ENCODE measurements at places on chromosomes 13 and 19.

- DNase-seq = no peak
These were observed 14.8 kb downstream of the TBC1D4 start for GRCh38 chr13:75467040-75467728.

DNA sequence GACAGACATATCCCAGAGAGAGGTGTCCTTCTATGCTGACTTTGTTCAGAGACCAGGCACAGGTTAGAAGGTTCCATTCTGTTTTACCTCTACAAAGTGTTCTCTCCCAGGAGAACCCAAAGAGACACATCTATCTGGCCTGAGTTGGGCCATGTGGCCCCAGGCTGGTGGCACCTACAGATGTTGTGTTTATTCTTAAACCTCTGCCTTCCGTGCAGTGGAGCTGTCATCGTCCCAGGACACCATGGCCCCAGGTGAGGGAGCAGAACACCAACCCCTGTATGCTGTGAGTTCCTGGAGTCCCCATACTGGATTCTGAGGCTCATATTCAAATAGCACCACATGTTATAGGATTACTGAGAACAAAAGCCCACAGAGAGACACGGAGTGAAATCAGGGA lies 3.9 kb downstream of the KIR3DL3 start:
- no peak for DNase-seq

DNA sequence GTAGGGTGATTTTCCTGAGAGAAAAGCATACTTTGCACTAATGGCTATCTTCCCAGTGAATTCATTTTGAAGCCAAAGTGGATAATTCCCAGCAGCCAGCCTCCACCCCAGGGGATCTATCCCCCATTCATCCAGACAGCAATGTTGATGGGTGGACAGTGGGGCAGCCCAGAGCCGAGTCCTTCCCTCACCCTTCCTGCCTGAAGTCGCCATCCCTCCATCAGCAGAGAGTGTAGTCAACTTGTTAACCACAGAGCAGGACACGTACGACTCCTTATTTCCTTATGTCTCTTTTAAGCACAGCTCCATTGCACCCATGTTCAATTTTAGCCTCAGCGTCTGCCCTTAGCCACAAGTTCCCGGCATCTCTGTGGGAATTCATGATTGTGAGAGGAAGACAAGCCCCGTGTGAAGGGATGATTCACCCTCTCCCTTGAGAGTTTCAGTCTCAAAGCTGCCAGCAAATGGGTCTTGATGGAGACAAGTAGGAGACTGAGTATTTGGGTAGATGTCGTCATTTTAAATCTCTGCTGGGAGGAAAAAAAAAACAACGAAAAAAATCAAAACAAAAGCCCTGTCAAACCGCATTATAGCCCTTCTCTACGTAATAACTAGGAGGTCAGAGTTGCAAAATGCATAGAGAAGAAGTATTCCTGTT lies 58.3 kb upstream of the MEDAG start:
- peak; percentile 66 for DNase-seq

GRCh38 chr19:7969555-7969939 lies 26.1 kb upstream of the TIMM44 start:
- no peak for DNase-seq

DNA sequence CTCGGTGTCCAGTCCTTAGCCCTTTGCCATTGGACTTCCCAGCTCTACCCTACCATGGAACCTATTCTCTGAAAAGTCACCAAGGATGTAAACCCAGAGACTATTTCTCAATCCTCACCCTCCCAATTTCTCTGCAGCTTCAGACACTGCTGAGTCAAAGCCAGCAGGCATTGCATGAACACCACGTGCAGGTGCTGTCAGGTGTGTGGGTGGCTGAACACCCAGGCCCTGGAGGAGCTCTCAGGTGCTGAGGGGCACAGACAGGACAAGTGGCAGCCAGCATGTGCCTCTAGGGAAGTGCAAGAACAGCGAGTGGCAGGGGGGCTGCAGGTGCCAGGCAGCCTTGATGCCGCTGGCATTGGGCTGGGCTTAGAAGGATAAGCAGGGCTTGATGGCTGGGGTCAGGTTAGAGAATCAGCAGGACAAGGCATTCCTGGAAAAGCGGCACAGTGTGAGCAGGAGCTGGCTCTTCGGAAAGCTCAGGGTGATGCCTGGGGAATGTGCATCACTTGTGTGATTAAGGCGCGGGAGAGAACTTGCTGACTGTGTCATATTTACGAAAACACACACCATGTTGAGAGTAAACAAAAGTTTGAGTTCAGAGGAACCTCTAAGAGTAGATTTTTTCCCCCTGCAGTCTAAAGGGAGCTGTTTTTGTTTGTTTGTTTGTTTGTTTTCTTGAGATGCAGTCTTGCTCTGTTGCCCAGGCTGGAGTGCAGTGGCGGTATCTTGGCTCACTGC lies 83.8 kb downstream of the LNX2 start:
- DNase-seq = no peak

DNA sequence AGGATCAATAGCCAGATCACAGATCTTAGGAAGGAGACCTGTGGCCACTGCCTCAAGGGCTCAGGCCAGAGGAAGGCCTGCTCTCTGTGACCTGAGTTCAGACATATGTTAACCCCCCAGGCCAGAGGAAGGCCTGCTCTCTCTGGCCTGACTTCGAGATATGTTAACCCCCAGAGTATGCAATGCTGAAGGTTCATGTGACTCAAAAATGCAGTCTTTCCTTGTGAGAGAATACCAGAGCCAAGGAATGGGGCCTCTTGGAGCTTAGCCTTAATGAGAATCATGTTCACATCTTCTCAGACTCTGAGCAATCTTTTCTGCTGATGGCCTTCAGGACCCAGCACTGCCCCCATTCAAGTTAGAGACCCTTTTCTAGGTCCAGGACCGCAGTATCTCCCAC lies 36.7 kb downstream of the MBNL2 start:
- no peak for DNase-seq

DNA sequence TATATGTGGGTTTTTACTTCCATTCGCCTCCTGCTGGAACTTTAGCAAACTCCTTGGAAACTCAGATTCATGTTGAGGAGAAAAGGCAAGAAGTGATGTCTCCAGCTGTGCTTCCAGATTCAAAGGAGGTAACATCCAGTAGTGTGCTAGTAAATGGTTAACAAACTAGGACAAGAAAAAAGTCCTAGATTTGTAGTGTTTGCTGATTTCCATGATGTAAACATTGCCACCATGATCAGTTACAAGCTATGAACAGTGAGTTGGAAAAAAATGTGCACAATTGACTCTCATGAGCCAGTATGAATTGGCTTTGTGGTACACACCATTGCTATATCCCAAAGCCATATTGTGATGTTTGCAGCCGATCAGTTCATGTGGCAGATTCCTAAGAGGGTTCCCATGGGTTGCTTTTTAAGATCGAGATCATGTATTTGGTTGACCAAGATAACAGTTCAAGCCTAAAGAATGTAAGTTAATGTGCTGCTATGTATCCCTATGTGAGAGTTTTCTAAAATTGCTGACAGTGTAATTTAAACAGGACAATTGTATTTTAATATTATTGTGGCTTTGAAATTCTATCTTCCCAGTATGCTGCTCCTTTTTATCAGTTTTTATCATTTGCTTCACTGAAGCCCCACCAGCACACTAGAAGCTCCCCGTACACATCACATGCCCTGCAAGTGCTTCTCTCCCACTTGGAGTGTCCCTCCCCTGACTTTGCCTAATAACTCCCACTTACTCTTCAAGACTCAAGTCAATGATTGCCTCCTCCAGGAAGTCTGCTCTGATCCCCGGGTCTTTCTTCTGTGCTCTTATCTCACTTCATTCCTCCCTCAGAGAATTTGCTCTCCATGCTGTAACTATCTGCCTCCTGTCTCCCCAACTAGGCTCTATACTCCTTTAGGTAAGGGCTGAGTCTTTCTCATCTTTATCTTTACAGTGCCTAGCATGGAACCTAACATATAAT lies 148.3 kb downstream of the RGCC start:
- DNase-seq = no peak

DNA sequence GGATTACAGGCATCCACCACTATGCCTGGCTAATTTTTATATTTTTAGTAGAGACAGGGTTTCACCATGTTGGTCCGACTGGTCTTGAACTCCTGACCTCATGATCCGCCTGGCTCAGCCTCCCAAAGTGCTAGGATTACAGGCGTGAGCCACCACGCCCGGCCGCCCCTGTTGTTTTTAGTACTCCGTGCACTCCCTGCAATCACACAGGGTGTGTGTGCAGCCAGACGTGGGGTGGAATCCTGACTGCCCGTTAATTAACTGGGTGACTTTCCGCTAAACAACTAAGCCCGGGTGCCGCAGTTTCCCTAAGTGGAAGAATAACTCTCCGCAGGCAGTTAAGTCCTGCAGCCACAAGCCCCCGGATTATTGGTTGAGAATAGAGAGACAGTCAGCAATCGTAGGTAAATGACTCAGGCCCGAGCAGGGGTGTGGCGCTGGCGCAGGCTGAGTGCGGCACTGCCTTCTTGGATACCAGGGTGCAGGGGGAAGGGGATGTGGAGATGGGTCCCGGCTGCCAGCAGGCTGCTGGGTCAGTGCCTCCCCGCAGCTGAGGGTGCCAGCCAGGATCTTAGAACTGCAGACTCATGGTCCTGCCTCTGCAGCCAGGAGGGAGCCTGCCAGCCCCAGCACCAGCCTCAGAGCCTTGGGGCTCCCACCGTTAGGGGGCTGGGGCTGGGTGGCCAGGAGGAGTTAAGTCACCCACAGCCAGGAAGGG lies 6.1 kb upstream of the FXYD3 start:
- DNase-seq = peak; percentile 85

DNA sequence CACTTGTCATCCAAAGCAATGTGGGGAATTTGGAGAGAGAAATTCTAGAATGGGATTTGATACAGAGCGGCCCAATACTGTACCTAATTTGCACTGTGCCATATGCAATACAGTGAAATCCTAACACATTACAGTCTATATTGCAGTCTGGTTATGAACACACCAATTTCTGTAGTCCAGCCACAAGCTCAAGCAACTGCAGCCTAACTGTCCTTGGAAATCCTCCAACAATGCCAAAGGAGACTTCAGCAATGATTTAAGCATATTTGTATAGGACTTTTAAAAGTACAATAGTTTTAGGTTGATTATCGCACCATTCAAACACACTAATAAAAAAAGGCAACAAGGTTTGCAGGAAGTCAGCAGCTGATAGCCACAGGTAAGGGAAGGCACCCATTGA lies 17.3 kb downstream of the DIAPH3 start:
- no peak for DNase-seq

Data from urothelium cell line (cell line).